Smooth muscle cell of trachea (primary cell): ENCODE measurements at places on chromosomes 2 and 18. TPM values are rescaled to one million over a fixed set of nuclear protein-coding genes. Genes with fewer than 3 reads are reported as not detected.

PLEKHH2 gene
- 2.5 and 5.7 TPM in 2 replicates for total RNA-seq

SLC9A4 gene
- not detected in 2 replicates for total RNA-seq

GDF7 gene
- total RNA-seq, result 0.15 TPM in 1 of 2 replicates, not detected in the other

SLC9A2 gene
- under 0.01 TPM in 2 replicates for total RNA-seq
